ENCODE measurements at places on chromosomes 4 and X.

- no peak for DNase-seq
Observed at GRCh38 chr4:76610751-76611547, 175.9 kb downstream of the SHROOM3 start.

DNA sequence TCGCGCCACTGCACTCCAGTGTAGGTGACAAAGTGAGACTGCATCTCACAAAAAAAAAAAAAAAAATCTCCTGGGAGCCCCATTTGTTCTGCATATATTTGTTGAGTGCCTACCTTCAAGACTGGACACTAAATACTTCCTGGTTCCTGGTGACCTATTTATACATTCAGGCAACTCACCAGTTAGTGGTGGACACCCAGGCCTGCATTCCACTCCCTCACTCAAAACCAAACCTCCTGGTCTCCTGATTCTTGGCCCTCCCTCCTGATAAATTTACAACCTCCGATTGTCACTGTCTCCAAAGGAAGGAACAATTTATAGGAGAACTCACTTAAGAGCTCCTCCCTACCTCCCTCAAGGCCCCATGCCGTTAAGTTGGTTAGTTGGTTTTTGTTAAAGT lies 3.1 kb downstream of the SYAP1 start:
- no peak for DNase-seq

- no peak for DNase-seq
Observed at GRCh38 chr4:43411226-43411625, 518.7 kb downstream of the GRXCR1 start.

- DNase-seq, result no peak
Observed at GRCh38 chr4:78308517-78308916, 243.1 kb upstream of the ANXA3 start.

DNA sequence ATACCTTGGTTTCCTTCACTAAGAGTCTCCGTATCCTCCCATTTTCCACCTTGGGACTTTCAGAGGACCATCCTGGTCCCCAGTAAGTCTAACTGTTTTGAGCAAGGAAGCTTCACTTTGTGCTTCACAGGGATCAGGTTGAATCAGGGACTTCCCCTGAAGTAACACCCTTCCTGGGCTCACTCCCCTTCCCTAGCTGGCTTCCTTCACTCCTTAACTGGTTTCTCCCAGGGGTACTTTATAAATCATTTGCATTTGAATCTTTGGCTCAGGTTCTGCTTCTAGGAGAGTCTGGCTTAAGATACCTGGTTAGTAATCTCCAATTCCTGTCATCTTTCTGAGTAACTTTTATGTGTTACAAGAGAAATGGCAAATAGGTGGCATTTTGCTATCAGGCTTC lies 24.5 kb upstream of the GRIA2 start:
- DNase-seq, result no peak

GRCh38 chrX:71941776-71942175 lies 31.1 kb downstream of the NHSL2 start:
- DNase-seq, result peak; percentile 44

GRCh38 chrX:149372866-149373265 lies 132.2 kb downstream of the IDS start:
- DNase-seq, result no peak

DNA sequence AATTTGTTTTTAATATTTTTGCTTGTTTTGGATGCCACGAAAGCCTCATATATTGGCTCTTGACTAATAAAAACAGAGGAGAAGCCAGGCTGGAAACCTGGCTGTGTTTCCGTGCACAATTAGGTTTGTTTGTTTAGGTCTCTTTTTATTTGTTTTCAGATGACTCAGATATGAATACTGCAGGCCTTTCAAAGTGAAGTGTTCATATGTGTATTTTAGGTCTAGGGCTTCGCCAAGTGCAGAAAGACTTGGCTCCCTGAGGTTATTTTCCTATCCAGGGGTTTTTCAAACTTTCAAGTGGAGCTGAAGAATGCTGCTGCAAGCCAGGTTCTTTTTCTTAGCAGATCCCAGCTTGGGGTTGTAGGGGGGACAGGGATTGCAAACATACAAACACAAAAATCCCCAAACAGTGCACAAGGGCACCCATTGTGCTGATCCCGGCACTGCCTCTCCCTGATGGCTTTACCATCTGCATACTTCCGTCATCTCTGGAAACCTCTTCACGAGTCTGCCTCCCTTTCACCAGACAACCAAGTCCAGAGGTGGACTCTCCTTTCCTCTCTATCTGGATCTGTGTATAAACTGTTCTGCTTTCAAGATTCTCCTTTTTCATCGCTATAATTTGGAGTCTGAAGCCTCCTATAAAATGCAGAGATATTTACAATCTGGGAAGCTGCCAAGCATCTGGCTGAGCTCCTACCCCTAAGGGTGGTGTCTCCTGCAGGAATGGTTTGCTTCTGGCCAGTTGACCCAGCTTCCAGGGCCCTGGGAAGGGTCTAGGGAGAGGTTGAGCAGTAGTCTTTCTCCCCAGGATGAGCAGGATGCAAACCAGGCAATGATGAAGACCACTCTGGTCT lies 108.6 kb downstream of the SMIM20 start:
- no peak for DNase-seq

DNA sequence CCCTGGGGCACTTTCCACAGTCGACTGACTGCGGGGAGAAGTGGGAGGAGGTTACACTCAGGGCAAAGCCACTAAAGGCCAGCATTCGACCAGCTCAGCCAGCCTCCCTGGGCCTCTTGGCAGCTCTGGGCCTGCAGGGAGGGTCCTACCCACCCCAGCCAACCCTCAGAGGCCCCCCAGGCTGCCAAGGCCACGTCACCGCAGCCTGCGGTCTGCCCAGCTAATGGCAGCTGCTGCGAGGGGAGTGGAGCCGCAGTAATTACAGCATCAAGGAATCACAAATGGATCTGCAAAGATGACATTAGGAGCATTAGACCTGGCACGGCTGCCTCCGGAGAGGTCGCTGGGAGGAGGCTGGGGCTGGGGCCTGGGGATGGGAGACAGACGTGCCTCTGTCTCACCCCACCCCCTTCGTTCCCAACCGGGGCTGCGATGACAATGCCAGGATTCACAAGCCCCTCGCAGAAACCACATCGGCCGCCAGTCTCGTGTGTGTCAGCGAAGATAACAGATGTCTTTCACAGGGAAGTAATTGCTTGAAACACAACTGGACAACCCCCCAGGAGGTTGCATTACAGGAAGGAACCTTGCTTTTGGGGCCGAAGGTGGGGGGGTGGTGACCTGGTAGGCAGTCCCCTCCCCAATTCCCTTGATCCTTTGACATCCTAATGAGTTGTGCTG lies 367.6 kb downstream of the BCOR start:
- peak; percentile 16 for DNase-seq

GRCh38 chr4:174512745-174513144 lies 9.5 kb downstream of the HPGD start:
- no peak for DNase-seq

DNA sequence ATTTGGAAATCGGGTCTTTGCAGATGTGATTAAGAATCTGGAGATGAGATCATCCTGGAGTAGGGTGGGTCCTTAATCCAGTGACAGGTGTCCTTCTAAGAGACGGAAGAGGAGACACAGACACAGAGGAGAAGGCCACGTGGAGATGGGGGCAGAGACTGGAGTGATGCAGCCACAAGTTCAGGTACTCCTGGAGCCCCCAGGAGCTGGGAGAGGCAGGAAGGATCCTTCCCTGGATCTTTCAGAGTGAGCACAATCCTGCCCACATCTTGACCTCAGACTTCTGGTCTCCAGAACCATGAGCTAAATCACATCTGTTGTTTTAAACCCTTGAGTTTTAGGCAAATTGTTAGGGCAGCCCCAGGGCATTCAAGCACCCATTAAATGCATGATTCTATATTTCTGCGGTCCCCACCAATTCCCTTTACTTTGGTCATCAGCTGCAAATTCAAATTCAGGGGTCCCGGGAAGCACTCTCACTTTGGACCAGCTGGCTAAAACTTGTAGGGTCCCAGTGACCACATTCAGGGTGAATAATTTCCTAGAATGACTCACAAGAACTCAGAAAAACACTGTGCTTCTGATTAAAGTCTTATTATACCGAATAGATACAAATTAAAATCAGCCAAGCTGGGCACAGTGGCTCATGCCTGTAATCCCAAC lies 12.8 kb upstream of the AKAP17A start:
- no peak for DNase-seq

DNA sequence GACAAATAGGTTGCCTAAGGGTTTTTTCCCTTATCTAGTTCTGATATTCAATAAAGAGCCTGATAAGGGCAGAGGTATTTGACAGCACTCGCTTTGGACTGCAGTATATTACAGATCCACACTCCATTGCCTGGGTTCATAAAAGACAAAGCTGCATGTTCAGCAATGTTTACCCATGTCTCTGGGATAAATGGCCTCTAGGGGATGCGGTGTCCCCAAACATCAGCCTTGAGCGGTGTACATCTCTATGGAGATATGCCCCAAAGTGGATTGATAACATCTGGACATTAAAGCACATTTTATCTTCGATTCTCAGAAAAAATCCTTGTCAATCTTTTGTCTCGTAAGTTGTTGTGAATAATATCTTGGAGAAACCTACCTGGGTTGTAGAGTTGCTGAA lies 660.8 kb upstream of the AADAT start:
- DNase-seq, result no peak

GRCh38 chr4:168880072-168880675 lies 129.9 kb downstream of the CBR4 start:
- no peak for DNase-seq

- no peak for DNase-seq
Observed at GRCh38 chrX:110987292-110987691, 108.7 kb upstream of the PAK3 start.

DNA sequence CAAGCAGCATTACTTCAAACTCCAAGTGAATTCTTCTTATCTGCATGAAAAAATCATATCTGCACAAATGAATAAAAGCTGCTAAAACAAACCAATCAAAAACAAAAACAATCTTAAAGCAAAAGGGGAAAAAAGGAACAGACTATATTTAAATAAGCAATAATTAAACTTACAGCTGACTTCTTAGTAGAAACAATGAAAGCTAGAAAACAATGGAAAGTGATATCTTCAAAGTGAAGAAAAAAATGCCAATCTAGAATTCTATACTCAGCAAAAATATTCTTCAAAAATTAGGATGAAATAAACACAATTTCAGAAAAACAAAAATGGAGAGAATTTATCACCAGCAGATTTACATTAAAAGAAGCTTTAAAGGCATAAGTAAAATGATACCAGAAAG lies 20.0 kb downstream of the STBD1 start:
- DNase-seq, result no peak

- DNase-seq, result no peak
Observed at GRCh38 chrX:24364851-24365538, 4.6 kb downstream of the SUPT20HL1 start.

DNA sequence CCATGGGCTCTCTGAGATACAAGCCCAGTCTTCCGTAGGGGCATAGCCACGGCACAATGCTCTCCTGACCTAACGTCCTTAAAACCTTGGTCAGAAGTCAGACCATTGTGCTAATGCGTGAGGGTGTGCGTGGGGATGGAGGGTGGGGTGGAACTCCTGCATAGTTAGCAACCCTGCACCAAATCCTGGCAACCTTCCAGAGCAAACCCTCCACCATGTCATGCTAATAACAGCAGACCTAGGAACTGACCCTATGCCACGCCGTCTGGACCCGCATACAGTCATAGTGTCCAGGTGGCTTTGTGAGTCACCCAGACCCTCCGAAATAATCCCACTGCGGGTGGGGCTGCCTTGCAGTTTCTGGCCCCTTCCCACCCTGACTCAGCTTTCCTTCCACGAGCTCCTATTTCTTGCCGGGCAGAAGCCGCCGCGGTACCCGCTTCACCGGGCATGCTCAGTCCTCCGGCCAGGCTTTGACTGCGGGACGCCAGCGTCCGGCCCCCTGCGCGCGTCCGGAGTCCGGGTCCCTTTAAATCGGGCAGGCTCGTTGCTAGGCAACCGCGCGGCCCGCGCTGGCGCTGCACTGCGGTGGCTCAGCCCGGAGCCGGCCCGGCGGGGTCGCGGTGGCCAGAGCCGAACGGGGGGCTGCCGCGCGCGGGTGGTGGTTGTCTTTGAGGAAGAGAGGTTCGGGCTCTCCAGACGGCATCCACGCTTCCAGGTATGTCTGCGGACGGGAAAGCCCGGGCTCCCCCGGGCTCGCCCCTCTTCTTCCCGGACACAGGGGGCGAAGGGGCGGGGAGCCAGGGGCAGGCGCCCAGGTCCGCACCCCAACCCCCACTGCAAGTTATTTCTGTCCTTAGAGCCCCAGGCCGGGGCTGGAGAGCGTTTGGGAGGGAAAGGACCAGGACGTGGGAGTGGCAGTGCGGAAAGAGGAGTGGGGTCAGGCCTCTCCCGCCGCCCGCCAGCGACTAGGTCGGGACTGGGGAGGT lies at the start of gene CCDC160:
Gene CCDC160, plus strand, starts transcription at position 557 of the 989 bp plus-strand sequence. CDS start 7,619 bp downstream, outside the sequence.
- DNase-seq, result peak; percentile 62

DNA sequence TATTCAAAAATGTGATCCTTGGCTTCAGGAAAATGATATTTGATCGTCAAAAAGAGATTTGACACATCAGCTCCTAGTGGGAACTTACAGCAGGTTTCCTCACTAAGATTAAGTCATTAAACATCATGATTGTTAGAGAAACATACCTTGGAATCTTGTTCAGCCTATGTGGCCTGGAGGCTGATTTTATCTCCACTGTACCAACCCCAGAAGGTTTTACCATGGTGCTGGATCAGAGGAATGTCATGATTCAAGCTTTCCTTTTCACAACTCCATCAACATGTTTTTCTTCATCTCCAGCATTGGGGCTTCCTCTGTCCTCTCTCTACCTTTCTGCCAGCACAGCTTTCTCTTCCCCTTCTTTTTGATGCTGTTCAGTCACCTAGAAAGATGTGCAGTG lies 68.4 kb upstream of the MID1IP1 start:
- DNase-seq, result no peak

- DNase-seq, result no peak
Observed at GRCh38 chrX:13080128-13080795, 35.8 kb upstream of the FAM9C start.

GRCh38 chrX:24166078-24166477 lies 16.5 kb downstream of the ZFX start:
- no peak for DNase-seq

GRCh38 chr4:128653527-128654444 lies 155.7 kb upstream of the JADE1 start:
- peak; percentile 84 for DNase-seq

DNA sequence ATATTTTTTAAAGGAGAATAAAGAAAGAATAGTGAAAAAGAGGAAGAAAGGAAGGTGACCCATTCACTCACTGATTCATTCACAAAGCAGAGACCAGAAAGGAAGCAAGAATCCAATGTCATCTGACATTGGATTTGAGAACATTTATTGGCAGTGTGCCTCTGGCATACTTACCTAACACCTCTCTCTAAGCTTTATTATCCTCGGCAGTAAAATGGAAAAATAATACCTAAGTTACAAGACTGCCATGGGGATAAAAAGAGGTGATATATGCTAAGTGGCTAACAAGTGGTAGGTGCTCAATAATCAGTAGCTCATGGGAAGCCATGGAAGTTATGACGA lies 41.6 kb upstream of the PPARGC1A start:
- DNase-seq, result no peak

- no peak for DNase-seq
Observed at GRCh38 chr4:184273166-184274147, 55.8 kb upstream of the ENPP6 start.

- DNase-seq, result peak; percentile 72
Observed at GRCh38 chrX:1316527-1316926, 20.1 kb upstream of the IL3RA start.

Measured in Ammon's horn (tissue), 1 donor.